ENCODE measurements at places on chromosomes 16 and 17.
A peak's percentile ranks its signal among the peaks of the same experiment; 100 is the strongest.

- no peak for DNase-seq
Measured at GRCh38 chr16:89623511-89624261, 10.2 kb downstream of the DPEP1 start.

GRCh38 chr16:88390265-88390664 lies 7.5 kb downstream of the ZNF469 start:
- DNase-seq = no peak

GRCh38 chr16:57749856-57750452 lies 14.4 kb downstream of the KATNB1 start:
- no peak for DNase-seq

DNA sequence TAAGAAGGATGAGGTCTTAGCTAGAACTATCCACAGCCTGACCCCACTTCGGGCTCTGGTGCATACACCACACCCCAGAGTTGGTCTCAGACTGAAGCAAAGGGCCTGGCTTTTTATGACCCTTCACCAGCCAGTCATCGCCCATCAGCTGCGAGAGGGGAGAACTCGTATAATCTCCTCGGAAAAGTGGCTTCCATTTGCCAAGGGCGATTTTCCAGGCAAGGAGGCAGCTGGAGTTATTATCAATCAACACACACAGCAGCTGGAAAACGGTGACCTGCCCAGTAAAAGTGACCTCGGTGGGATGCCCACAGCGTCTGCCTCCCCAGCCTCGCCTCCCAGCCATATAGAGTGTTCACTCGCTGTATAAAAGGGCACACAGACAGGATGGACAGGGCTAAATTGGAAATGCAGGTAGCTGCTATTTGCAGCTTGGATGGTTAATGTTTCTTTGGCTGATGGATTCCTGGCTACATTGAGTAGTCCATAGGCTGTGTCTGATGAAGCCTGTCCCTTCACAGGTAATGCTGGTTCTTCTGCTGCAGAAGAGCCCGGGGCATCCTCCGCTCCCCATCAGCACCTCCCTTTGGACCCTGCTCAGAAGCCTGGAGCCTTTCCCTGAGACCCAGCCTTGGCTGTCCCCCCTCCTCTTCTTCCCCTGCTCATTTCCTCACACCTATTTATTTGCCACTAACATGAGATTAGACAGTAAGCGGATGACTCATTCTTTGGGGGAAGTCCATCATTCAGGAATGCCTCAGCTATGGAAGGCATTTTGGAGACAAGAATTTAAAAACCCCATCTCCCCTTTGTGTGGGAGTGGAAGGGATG lies 45.7 kb downstream of the TMEM186 start:
- DNase-seq = peak; percentile 37

DNA sequence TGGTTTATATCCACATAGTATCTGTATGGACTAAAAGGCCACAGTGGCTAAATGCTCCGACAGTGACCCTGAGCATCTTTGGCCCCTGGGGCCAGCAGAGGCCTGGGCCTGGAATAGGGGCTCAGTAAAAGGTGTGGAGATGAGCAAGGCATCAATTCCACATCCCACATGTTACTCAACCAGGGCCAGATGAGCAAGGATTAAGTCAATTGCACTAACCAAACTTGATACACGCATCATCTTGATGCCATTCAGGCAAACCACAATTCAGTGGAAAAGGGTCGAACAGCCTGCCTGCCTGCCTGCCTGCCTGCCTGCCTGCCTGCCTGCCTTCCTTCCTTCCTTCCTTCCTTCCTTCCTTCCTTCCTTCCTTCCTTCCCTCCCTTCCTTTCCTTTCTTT lies 53.5 kb upstream of the DNAJA2 start:
- DNase-seq = no peak

GRCh38 chr16:23847948-23848347 lies 12.2 kb downstream of the PRKCB start:
- no peak for DNase-seq

- no peak for DNase-seq
Measured at GRCh38 chr17:6090253-6090652, 20.1 kb downstream of the WSCD1 start.

GRCh38 chr16:51813609-51814008 lies 662.5 kb upstream of the SALL1 start:
- DNase-seq = no peak

DNA sequence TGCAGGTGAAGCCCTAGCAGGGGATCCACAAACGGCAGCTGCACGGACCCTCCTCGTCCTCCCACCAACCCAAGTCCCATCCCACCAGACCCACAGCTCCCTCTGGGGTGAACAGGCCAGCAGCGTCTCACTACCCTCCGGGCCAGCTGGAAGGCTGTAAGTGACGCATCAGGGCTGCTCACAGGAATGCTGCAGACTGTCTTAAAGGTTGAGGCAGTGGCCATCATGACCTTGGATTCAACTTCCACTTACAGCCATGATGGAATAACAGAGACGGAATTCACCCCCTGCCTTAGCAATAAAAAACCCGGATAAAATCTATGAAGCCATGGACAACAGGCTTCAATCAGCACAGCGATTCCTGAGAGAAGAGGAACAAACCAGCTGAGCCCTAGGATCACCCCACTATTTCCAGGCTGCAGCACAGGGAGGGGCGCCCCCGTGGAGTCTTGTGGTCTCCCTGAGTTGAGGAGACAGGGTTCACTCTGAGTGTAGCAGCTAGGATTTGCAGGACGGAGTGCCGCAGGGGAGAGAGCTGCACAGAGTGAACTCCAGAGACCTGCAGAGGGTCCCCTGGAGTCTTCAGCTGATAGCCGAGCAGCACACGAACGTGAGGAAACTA lies 10.5 kb downstream of the FAM83G start:
- DNase-seq = no peak

DNA sequence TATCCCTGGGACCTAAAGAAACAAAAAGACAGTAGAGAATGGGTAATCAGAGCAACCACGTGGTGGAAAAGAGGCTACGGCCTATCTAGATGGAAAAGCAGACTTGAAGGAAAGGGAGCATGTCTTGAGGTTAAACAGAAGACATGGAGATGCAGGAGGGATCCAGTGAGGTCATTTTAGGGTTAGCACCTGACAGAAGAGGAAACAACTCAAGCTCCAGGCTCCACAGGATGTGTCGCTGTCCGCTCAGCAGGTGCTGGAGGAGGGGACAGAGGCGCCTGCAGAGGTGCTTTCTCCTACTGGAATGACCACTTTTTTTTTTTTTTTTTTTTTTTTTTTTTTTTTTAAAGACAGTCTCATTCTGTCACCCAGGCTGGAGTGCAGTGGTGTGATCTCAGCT lies 47.5 kb upstream of the CLEC3A start:
- no peak for DNase-seq

GRCh38 chr17:82328141-82328993 lies 5.2 kb downstream of the SECTM1 start:
- DNase-seq = no peak

DNA sequence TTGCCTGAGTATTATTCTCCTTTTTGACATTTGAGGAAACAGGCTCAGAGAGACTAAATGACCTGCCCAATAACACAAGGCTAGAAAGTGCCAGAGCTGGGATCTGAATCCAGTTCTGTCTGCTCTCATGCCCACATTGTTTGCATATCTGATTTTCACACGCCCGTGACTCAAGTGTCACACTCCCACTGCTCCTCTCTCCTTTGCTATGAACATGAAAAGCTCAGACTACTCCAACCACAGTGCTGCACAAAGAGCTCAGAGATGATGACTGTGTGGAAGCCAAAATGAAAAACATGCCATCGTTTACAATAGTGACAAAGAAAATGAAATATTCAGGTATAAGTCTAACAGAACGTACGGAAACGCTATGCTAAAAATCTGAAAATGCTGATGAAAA lies 107.9 kb downstream of the SMG6 start:
- no peak for DNase-seq

DNA sequence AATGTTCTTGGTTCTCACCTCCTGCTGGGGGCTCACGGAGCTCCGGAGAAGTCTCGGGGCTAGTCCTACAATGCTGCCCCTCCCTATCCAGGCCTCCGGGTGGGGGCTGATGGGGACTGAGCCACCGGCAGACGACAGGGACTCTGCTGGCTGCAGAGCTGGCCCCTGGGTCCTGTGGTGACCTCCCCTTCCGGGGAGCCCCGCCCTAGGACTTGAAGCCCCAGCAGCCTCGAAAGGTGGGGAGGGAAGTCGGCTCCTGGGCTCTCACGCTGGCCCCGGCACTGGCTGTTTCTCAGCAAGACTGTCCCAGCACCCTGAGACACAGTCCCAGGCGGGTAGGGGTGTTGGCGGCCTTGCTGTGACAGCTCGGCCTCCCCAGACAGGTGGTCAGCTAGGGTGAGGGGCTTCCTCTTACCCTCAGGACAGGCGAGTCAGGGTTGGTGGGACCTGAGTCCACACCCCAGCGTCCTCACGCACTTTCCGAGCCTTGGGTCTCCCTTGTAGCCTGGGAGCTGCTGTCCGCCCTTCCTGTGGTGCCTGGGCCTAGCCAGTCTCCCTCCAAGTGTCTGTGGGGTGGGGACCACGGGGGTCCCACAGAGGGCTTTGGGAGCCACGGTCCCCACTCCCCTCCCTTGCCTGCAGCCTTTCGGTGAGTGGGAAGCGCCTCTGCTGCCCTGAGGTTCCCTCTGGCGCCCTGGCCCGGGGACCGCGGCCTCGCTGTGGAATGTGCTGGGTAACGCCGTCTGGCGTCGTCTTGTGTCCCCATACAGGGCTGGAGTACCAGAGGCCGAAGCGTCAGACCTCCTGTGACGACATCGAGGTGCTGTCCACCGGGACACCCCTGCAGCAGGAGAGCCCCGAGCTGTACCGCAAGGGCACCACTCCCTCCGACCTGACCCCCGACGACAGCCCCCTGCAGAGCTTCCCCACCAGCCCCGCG lies 76.6 kb downstream of the KLHDC4 start:
- DNase-seq = no peak

DNA sequence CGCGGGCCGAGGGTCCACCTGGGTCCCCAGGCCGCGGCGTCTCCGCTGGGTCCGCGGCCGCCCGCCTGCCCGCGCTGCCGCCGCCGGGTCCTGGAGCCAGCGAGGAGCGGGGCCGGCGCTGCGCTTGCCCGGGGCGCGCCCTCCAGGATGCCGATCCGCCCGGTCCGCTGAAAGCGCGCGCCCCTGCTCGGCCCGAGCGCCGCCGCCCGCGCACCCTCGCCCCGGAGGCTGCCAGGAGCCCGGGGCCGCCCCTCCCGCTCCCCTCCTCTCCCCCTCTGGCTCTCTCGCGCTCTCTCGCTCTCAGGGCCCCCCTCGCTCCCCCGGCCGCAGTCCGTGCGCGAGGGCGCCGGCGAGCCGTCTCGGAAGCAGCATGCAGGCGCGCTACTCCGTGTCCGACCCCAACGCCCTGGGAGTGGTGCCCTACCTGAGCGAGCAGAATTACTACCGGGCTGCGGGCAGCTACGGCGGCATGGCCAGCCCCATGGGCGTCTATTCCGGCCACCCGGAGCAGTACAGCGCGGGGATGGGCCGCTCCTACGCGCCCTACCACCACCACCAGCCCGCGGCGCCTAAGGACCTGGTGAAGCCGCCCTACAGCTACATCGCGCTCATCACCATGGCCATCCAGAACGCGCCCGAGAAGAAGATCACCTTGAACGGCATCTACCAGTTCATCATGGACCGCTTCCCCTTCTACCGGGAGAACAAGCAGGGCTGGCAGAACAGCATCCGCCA lies 504 bp downstream of the FOXC2 start:
- no peak for DNase-seq

- DNase-seq = no peak
Measured at GRCh38 chr17:58530655-58531054, 16.2 kb upstream of the MTMR4 start.

GRCh38 chr16:85011846-85012284 lies 530 bp upstream of the ZDHHC7 start:
- DNase-seq = no peak

- no peak for DNase-seq
Measured at GRCh38 chr17:61395983-61396585, 3.6 kb upstream of the TBX2 start.

DNA sequence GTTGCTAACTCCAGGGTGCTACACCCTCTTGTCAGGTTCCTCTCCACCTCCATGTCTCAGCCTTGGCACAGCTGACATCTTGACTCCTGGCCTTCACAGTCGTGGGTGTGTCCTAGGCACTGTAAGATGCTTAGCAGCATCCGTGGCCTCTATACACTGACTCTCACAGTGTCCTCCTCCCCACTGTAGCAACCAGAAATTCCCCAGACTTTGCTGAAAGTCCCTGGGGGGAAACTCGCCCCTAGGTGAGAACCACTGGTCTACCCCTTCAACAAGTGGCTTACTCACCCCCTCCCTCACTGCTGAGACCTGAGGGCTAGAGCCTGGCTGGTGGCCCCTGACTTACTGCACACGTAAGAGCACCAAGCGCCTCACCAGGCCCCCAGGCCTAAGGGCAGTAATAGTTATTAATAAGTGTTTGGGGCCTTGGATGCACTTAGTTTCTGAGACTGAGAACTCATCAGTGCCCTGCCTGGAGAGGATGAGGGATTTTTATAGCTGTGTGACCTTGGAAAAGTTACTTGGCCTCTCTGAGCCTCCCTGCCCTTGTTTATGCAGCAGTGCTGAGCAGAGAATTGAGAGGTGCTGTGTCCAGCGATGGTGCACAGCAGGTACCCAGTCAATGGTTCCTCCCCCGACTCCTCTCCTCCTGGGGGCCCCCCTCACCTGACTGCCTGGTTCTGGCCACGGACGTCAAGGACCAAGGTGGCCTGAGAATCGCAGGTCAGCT lies 67.1 kb downstream of the RMI2 start:
- DNase-seq = no peak

DNA sequence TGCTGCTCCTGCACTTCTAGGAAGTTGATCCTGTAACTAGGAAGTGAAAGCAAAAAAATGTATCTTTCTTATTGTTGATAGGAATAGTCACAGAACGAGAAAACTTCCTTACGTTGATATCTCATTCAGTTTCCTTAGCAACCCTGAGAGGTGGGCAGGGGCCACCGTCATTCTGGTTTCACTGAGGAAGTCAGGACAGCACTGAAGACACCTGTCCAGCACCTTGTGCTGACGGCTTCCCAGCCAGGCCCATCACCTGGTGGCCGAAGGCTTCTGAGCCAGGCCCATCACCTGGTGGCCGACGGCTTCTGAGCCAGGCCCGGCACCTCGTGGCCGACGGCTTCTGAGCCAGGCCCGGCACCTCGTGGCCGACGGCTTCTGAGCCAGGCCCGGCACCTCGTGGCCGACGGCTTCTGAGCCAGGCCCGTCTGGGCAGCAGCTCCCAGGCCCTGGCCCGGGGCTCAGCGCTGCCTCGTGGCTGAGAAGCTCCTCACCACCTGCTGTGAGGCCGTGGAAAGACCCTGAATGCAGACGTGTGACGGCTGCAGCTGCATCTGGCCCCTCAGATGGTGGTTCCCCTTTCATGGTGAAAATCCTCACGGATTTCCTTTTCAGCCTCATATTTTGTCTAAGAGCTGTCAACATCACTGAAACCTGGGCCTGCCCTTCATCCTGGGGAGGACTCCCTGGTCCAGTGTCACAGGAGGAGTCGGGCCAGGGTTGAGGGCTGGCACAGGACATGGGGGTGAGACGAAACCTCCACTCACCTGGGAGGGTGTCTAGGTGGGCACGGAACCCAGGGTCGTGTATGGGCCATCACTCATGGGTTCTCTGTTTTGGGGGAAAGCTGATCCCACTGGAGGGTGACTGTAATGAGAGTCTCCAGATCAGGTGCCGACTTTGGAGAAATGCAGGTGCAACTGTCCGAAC lies 33.0 kb upstream of the ZNF750 start:
- no peak for DNase-seq
